ENCODE measurements at places on chromosomes 11 and 22. TPM values are rescaled to one million over a fixed set of nuclear protein-coding genes. Genes with fewer than 3 reads are reported as not detected.

DNA sequence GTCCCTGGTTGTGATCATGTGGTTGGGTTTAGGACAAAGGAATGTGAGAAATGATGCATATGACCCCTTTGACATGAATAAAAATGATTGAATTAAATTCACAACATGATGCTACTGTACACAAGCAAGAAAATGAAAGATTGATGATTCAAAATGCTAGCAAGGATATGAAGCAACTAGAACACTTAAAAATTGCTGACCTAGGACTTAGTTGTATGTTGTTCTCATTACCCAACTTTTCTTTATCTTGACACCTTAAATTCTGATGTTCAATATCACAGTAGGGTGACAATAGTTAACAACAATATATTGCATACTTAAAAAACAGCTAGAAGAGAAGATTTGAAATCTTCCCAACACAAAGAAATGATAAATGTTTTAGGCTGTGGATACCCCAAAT lies 20.6 kb downstream of the OR52A5 start:
- no peak for DNase-seq

The SHANK2 gene
- total RNA-seq: 6.4 TPM

DNA sequence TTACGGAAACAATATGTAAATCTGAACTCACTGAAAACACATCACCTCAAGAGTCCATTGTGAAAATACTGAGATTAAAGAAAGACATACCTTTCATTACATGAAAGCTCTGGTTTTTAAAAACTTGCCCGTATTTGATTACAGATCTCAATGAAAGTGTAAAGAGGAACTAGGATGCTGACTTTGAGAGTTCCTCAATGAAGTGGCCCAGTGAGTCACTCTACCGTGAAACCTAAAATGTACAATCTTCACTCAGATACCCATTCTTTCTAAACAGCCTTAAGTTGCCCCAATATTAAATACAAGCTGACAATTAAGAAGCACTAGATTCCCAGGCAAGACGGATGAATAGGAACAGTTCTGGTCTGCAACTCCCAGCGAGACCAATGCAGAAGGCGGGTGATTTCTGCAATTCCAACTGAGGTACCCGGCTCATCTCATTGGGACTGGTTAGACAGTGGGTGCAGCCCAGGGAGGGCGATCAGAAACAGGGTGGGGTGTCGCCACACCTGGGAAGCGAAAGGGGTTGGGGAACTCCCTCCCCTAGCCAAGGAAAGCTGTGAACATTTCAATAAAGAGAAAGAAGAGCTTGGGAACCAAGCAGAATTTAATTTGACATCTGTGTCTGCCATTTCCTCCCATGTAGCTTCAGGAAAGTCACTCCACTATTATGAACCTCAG lies 33.8 kb upstream of the OR9G4 start:
- no peak for DNase-seq

The DEUP1 gene
- total RNA-seq: 0.91 TPM

The C1QTNF4 gene
- 0.20 TPM for total RNA-seq

The CNTF gene
- total RNA-seq: 1.4 TPM

The SNU13 gene
- total RNA-seq: 163 TPM

The P4HA3 gene
- 3.3 TPM for total RNA-seq

- DNase-seq: no peak
Measured at GRCh38 chr22:23752090-23752691, 1.3 kb upstream of the ZNF70 start.

- DNase-seq: no peak
Measured at GRCh38 chr11:67370351-67371076, 2.9 kb downstream of the CLCF1 start.

GRCh38 chr11:117877120-117877784 lies 794 bp upstream of the FXYD6 start:
- DNase-seq: no peak

DNA sequence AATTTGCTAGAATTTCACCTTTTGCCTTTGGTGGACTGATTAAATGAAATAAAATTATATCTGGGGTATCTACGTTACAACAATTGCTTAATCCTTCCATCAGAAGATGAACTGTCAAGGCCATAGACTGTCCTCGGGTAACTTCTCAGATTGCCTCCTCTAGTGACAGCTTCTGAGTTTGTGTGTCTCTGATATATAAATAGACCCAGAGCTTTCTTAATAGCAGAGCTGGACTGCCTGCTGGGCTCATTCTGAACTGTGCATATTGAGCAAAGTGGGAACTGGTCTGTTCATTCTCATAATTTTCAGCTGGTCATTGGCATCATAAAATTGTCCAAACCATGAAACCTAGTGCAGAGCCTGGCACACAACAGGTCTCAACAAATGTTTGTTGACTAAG lies 99.1 kb upstream of the GRAMD1B start:
- no peak for DNase-seq

GRCh38 chr11:34641456-34641855 lies 20.6 kb downstream of the EHF start:
- no peak for DNase-seq

DNA sequence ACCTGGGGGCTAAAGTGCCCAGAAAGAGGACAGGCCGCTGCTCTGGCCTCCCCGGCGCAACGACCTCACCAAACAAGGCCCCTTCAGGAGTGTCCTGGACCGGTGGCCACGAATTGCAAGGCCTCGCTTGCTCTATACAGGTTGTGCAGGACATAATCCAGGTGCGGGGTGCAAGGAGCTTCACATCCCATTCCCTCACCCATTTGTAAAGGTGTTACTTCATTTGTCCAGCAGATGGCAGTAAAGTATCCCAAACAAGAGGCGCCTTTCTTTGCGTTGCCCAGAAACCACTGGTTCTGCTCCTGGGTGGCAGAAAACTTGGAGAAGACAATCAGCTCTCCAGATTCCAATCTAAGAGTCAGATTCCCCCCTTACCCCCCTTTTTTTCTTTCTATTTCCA lies 35.9 kb upstream of the PRDM11 start:
- peak; percentile 21 for DNase-seq

The ARHGAP42 gene
- total RNA-seq: 33.2 TPM

DNA sequence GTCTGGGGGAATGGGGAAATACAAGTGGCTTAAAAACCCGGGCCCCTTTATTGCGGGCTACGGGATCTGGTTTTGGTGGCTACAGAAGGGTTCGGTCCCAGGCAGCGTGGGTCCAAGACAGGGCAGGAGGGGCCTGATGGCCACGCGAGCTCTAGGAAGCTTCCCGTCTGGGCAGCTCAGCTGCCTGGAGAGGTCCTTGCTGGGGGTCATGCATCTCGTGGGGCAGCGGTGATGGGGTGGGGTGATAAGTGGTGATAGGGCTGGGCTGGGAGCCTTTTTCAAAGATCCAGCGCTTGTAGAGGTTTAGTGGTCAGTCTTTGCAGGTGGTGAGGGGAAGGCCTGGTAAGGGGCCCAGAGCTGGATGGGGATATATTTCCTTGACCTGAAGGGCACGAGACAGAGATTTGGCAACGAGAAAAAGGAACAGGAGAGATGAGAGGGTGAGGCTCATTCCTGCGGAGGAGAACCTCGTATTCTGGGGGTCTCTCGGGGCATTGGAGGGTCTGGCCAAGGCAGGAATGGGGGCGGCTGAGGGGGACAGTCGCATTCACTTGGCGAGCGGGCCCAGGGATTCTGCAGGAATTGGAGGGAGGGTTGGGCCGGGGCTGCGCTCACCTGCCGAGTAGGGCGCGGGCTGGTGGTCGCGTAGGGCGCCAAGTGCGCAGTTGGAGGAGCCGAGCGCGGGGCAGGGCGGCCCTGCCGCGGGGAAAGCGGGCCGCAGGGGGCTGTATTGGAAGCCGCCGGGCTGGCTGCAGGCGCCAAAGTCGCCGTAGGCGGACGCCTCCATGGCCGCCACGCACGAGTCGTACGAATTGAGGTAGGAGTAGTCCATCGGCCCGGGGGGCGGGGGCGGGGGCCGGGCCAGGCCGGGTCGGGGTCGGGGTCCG lies 560 bp downstream of the PHOX2A start:
- DNase-seq: no peak

The BACE1-AS gene
- 6.8 TPM for total RNA-seq

- no peak for DNase-seq
Measured at GRCh38 chr22:31085493-31085824, 4.3 kb downstream of the SMTN start.

DNA sequence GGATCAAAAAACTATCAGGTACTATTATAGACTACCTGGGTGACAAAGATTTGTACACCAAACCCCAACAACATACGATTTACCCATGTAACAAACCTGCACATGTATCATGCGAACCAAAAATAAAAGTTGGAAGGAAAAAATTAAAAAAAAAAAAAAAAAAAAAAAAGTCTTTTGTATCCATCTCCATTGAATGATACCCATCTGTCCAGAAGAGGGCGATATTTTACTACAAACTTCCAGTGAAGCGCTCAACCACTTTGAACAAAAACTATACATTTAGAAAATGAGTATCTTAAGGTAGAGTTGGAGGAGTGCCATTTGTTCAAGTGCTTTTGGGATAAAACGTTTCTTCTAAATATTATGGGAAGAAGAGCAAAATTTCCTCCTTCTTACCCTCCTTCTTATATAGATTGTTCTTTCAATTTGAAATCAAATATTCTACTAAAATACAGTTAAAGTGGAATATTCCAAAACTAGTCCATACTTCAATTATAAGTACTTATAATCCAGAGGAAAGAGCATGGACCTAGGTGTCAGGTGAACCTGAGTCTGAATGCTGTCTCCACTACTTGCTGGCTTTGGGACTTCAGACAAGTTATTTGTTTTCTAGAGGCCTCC lies 23.3 kb downstream of the ARL14EP start:
- DNase-seq: no peak

DNA sequence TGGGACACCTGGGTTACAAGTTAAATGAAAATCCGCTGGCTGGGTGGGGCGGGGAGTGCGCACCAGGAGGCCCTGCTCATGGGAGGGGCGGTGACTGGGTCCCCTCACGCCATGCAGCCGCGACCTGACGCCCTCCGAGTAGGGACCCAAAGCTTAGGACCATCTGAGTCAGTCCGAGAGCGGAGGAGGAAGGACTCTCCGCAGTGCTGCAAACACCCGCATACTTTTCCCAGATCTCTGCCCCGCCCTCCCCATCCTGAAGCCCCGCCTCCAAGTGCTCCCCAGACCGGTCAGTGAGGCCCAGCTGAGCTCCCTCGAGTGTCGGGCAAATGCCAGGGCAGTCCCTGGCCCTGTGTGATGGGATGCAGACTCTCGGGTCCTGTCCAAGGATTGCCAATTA lies 6.6 kb upstream of the FLI1 start:
- no peak for DNase-seq

GRCh38 chr11:69814902-69815301 lies 4.3 kb downstream of the FGF3 start:
- DNase-seq: no peak

Data from astrocyte (in vitro differentiated cells and primary cell).